ENCODE measurements at places on chromosomes 16 and 17. TPM values are rescaled to one million over a fixed set of nuclear protein-coding genes. Genes with fewer than 3 reads are reported as not detected.

OR4D1 gene
- total RNA-seq: not detected

ALOX12 gene
- total RNA-seq: not detected

HOXB7 gene
- 23.3 TPM for total RNA-seq

CORO1A gene
- 8.0 TPM for total RNA-seq

NXN gene
- 32.8 TPM for total RNA-seq

GSDMA gene
- not detected for total RNA-seq

ACSM5 gene
- total RNA-seq: 29.6 TPM

GRCh38 chr16:12559714-12560113 lies 244.0 kb downstream of the CPPED1 start:
- DNase-seq: peak; percentile 45

DNA sequence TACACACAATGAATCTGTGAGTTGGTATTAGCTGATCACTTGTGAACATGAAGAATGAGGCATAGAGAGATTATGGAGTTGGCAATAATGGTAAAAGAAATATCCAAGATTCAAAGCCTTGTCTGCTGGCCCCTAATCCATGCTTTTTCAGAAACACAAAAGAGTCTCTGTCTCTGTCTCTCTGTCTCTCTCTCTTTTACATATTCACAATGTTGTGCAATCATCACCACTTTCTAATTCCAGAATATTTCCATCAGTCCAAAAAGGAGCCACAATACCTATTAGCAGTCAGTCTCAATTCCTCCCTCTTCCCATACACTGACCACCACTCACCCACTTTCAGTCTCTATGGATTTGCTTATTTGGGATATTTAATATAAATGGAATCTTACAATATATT lies 370.1 kb upstream of the CDH8 start:
- DNase-seq: no peak

DNA sequence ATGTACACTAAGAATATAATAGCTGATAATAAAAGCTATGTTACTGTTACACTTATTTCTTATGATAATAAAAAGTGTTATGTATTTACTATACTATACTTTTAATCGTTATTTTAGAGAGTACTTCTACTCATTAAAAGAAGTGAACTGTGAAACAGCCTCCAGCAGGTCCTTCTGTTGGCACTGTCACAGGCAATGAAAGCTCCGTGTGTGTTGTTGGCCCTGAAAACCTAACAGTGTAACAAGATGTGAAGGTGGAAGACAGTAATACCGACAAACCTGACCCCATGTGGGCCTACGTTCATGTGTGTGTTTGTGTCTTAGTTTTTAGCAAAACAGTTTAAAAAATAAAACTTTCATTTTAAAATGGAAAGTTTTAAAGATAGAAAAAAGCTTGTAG lies 91.8 kb downstream of the STH start:
- no peak for DNase-seq

DNA sequence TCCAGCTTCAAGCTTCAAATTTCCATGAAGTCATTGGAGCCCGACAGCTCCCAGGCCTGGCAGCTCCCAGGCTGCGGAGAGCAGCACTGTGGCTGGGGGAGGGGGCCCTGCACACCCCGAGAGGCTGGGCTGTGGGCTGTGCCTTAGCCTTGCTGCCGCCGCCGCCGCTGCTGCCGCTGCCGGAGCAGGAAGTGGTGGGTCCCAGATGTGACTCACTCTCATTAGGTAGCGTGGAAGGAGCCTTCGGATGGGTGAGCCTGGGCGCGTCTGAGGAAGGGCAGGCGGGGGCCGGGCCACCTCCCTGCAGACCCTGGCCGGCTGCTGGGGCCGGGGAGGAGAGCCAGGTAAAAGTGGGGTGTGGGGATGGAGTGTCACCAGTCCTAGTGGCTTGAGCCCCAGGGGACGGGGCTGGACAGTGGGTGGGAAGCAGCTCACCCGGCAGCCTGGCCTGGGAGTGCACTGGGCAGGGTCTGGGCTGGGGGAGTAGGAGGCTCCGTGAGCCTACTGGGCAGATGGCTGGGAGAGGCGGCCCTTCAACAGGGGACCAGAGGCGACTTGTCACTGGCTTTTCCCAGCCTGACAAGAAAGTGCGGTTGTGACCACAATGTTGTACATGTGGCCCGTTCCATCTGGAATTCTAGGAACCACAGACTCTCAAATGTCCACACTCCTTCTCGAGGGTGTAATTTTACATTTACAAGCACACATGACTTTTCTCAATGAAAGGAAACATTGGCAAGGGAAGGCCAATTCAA lies at the start of gene ADCY7:
ADCY7 (plus strand) TSS at position 215 of the 755 bp plus-strand sequence. CDS start 21,629 bp downstream, outside the sequence.
- peak; percentile 49 for DNase-seq

GRCh38 chr17:78637146-78637545 lies 60.0 kb upstream of the DNAH17 start:
- no peak for DNase-seq

DNA sequence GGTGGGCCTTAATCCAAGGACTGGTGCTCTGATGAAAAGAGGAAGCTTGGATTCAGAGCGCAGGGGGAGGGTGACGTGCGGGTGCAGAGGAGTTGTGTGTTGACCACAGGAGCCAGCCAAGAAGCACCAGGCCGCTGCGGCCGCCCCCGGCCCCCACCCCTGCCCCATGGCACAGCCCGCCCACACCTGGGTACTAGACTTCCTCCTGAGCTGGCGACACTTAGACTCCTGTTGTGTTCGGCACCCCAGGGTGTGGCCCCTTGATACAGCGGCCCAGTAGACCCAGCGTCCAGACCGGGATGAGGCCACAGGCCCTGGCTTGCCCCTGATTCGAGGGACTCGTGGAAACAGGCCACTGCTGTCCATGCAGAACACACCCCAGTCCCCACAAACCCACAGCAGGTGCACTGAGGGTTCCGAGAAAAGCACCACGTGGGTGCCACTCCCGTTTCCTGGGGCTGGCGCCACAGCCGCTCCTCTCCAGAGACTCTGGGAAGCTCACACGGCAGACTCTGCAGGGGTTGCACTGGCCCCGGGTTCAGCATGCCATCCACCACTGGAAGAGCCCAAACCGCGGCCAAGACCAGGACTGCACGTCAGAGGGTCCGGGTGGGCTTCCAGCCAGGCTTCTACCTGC lies 5.7 kb upstream of the SNAI3 start:
- no peak for DNase-seq

DNA sequence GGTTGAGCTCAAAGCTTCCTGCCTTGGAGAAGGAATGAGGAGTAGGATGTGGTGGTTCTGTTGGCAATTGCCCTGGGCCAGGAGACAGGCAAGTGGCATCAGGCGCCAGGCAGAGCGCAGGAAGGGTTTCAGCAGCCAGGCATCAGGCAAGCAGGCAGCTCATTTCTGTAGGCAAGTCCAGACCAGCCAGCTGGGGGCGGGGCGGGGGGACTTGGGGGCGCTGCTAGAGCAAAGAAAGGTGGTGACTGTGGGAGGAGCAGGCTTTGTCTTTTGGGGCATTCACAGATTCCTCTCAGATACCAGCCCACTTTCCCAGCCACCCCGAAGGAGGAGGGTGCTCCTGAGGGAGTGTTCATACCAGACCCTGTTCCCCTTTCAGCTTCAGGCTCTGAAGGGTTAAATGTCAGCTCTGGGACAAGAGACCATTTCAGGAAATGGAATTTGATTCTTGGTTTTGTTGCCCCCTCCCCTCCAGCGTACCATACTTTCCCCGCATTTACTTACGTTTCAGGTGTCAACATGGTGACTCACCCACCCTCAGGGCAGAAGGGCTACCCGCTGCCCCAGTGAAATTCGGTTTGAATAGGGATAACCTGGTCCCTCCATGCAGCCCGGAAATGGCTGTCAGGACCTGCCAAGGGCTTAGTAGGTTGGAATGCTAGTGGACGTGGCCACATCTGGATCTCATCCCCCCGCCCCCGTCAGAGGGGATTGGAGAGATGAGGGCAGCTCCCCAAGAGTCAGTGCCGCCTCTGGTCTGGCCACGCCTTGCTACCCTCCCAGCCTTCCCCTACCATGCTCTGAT lies 13.2 kb downstream of the NGFR start:
- peak; percentile 86 for DNase-seq
